ENCODE measurements at places on chromosomes 7 and 10. TPM values are rescaled to one million over a fixed set of nuclear protein-coding genes. Genes with fewer than 3 reads are reported as not detected.
A peak's percentile ranks its signal among the peaks of the same experiment; 100 is the strongest.

AKR1D1 gene
- not detected for total RNA-seq

DNA sequence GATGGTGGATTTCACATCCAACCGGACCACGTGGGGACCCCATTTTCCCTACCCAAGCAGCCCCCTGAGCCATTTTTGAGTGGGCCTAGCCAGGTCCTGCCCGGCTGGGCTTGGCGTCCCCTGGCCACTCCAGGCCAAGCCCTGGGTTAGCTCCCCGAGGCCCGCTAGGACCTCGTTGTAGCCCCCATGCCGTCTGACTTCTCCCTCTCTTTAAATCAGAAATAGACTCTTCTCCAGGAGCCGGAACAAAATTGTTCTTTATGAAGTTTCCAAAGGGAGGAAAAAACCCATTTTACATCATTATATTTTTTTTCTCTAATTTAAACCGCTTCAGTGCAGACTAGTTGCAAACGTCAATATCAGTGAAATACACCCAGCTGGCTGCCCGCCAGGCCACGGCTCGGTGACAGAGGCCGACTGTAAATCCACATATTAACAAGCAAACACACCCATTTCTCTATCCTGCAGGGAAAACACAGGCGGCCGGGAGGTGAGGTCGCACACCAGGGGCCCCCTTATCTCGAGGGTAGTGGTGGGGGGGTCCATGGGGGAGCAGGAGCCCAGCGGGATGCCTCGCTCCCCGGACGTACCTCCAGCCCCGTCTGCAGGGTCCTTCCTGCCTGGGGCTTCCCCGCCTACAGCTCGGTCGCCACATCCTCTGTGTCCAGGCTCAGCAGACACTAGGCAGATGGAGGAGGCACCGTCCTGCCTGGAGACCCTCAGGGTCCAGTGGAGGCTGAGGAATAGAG is 72.7 kb downstream of the ELFN1 start:
- peak; percentile 90 for DNase-seq

RNF32 gene
- 2.8 TPM for total RNA-seq

GRCh38 chr7:132492823-132493445 is 83.3 kb downstream of the PLXNA4 start:
- DNase-seq, result no peak

HOXA4 gene
- 4.5 TPM for total RNA-seq

- DNase-seq, result no peak
Observed at GRCh38 chr7:75055830-75056772, 17.5 kb downstream of the RCC1L start.

NPTX2 gene
- total RNA-seq, result 5.9 TPM

DNA sequence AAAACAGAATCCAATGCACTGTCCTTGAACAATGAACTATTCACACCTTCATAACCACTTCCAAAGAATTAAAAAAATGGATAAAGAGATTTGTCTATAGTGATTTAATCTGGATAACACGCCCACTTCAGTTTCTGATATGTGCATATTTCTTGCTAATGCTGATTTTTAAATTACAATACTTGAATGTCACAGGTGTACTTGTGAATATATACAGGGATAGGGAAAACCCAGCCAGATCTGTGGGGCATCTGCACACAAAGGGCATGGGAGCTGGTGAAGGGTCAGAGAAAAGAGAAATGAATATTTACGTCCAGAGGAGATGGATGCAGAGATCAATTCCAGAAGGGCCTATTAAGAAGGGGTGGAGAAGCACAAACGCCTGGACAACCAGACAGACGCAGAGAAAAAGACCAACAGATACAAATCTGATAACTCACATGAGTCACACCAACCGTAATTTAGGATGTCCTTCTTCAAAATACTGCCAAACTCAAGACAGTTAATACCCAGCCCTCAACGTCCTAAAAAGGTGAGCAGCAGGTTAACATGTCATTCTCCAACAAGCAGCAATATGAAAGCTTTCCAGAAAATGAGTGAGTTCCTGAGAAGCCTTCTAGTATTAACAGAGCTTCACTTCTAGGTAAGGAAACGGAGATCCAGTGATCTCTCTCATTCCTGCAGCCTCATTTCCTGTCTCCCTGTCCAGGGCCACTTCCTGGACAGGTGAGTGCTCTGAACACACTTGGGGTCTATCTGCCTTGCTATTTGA is 41.9 kb downstream of the PIP4K2A start:
- DNase-seq, result no peak

CRYGN gene
- total RNA-seq, result 0.15 TPM

GRCh38 chr7:36430881-36431280 is 41.2 kb downstream of the ANLN start:
- DNase-seq, result no peak

GRCh38 chr10:7082967-7083366 is 327.9 kb downstream of the SFMBT2 start:
- DNase-seq, result no peak

DNA sequence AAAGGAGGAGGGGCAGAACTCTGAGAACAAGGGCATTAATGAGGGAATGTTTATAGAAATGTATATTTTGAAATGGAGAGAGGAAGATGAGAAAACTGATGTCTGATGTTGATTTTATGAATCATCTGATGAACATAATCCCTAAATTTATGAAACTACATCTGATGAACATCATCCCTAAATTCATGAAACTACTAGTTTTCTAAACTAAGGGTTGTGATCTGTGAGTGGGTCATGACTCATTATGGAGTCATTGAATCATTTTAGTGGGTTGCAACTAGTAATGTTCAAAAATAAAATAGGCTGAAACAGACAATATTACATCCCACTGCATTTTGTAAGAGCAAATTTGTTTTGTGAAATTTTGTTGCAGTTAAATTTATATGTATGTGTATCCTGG is 442.6 kb upstream of the TEX47 start:
- no peak for DNase-seq

- DNase-seq, result no peak
Observed at GRCh38 chr7:52120912-52121311, 804.3 kb upstream of the COBL start.

GRCh38 chr7:17342756-17343155 is 44.3 kb downstream of the AHR start:
- DNase-seq, result no peak

NOS3 gene
- 2.7 TPM for total RNA-seq

OR2A12 gene
- total RNA-seq, result not detected

STAG3 gene
- total RNA-seq, result 1.2 TPM

GHRHR gene
- not detected for total RNA-seq

GRCh38 chr7:1317646-1318045 is 85.0 kb downstream of the UNCX start:
- DNase-seq, result no peak

GRCh38 chr7:7321681-7322080 is 139.3 kb downstream of the C1GALT1 start:
- peak; percentile 48 for DNase-seq

GRCh38 chr10:68172324-68172723 is 59.6 kb downstream of the ATOH7 start:
- DNase-seq, result no peak

DNA sequence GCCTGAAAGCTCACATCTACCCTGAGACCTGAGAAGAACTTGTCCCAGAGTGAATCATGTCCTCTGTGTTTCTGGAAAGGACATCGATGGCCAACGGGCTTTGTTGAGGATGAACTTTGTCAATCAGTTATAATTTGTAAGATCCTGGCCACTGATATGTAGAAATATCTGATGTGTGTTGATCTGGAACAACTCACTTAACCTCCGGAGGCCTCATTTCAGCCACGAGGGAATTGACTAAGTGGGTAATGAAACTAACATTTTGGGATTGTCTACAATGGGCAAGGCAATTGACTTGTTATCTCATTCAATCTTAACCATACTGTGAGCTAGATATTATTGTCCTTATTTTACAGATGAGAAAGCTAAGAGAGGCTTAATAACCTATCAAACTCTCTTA is 468.1 kb upstream of the NRP1 start:
- no peak for DNase-seq

DNA sequence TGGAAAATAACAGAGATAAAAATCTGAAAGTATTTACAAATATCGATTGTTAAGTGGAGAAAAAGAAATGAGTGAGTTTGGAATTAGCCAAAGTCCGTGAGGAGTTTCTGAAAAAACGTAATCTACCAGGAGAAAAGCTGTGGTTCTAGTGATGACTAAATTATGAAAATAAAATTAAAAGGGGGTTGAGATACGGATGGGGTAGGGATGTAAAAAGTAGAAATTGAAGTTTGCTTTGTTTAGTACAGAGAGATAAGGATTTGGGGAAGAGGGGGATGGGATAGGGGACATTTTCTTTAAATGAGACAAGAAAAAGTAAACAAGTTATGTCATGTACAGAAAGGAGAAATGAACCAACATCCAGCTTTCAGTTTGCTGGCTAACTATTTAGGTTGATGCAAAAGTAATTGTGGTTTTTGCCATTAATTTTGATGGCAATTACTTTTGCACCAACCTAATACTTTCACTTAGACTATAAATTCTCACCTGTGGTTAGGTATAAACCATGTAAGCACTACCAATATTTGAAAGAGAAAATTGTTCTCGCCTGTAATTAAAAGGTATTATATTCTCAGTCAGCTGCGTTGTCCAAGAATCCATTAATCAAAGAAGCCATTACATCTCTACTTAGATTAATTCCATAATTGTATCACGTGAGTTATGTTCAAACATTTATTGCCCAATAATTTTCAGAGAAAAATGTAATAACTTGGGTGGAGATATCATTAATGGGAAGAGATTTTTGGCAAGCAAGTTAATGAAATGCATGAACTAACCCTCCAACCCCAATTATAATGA is 143.0 kb upstream of the NRP1 start:
- DNase-seq, result no peak

- DNase-seq, result no peak
Observed at GRCh38 chr10:130171196-130171595, 35.0 kb downstream of the GLRX3 start.

GRM3 gene
- total RNA-seq, result not detected

- peak; percentile 38 for DNase-seq
Observed at GRCh38 chr10:127196282-127197153, at the start of gene INSYN2A. TSS of gene INSYN2A (minus strand) at chr10:127196591. CDS start at chr10:127176395, 20,196 bp downstream.

MYL10 gene
- not detected for total RNA-seq

GRCh38 chr7:120404042-120404441 is 131.1 kb downstream of the KCND2 start:
- no peak for DNase-seq

FXYD4 gene
- total RNA-seq, result not detected

- no peak for DNase-seq
Observed at GRCh38 chr7:84688671-84689070, 494.1 kb upstream of the SEMA3A start.

- peak; percentile 67 for DNase-seq
Observed at GRCh38 chr10:109914966-109915365, 8.3 kb downstream of the XPNPEP1 start.

GRCh38 chr7:152636441-152636840 is 39.5 kb downstream of the XRCC2 start:
- DNase-seq, result no peak

DNA sequence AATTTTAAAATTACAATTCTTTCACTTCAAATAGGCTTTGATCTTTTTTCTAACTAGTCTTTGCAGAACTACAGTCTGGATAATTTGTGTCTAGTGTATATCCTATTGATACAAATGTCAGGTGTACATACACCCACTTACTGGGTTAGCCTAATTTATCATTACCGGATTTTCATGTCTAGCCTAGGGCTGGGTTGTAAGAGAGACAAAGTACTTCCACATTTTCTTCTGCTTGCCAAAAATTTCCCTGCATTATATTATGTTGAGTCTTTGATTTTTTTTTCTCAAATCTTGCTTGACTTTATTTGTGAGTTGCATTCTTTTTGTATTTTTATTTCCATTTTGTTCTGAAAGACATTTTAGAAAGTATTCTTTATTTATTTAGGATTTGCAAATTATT is 284.8 kb upstream of the FZD8 start:
- DNase-seq, result no peak

- no peak for DNase-seq
Observed at GRCh38 chr10:99740933-99741559, 9.0 kb downstream of the CUTC start.

DNA sequence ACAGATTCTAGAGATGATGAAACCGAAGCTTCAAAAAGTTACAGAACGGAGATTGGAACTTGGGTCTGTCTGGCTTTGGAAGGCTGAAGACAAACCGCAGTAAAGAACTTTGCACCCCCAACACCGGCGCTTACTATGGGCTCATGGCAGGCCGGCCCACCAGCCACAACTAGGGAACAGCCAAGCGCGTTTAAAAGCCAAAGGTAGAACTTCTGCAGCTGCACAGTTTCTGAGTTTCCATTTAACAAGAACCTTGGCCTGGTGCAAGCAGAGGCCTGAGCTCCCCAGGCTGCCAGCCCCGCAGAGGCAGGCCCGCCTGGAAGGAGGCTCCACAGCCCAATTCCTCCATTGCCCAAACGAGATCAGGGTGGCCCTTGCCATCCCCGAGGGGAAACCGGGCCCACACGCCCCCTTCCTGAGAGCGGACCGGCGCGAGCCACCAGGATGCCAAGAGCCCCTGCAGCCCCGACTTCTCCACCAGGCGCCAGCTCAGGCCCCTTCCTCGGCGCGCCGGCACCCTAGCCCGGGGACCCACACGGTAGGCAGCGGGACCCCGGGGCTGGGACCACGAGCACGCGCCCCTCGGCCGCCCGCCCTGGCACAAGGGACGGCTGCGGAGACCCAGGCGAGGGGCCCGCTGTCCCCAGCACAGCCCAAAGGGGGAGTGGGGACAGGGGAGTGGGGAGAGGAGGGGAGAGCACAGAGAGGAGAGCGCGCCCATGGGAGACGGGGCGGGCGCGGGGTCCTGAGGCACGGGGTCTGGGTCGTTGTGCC is 566 bp downstream of the MAD1L1 start:
- no peak for DNase-seq

DNA sequence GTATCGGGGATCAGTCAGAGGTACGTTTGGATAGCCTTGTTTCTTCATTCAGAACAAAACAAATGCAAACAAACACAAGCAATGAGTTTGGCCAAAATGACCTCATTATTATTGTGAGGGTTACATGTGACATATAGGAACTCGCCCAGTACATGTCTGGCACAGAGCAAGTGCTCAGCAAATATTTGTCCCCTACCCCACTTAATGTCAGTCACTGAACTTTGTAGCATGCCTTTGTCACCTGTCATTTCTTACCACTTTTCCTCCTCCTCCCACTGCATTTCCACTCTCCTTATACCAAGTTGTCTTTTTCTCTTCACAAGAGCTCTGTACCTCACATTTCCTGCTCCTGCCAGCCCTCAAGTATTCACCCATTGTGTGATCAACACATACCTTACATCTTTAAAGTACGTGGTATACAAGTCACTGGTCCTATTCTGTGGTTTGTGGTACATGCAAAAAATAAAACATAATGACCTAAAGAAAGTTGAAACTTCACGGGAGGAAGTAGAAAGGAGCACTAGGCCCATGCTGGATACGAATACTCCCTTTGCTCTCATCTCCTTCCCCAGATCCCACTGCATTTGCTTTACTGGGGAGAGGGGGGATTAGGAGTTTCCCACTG is 236.0 kb downstream of the INHBA start:
- DNase-seq, result no peak

- DNase-seq, result no peak
Observed at GRCh38 chr10:84047258-84048010, 91.9 kb upstream of the GHITM start.

ADAP1 gene
- total RNA-seq, result 166 TPM

- no peak for DNase-seq
Observed at GRCh38 chr10:93821051-93821772, 63.5 kb downstream of the LGI1 start.

All from left colon (tissue), 2 donors.